ENCODE measurements at places on chromosomes 3 and 15.

- no peak for DNase-seq
Measured at GRCh38 chr3:24181256-24181655, 236.2 kb downstream of the NR1D2 start.

DNA sequence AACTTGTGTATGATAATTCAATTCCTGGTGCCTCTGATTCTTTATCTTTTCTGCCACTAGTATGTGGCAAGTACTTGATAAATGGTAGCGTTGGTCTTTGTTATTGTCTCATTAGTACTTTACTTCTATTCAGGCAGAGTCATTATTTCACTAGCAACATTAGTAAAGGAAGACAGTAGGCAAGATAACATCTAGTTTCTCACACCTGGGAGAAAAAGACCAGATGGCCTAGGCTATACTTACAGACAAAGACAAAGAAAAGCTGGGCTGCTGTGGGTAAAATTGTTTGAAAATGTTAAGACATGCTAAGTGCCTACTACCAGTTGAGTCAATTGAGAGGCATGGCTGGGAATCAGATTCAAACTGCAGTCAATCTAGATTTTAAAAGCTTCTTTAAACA, 198.7 kb upstream of the CMC1 start:
- no peak for DNase-seq

GRCh38 chr3:105456017-105456416, 89.3 kb downstream of the ALCAM start:
- no peak for DNase-seq

GRCh38 chr3:14472471-14473351, 67.4 kb downstream of the GRIP2 start:
- DNase-seq: no peak

DNA sequence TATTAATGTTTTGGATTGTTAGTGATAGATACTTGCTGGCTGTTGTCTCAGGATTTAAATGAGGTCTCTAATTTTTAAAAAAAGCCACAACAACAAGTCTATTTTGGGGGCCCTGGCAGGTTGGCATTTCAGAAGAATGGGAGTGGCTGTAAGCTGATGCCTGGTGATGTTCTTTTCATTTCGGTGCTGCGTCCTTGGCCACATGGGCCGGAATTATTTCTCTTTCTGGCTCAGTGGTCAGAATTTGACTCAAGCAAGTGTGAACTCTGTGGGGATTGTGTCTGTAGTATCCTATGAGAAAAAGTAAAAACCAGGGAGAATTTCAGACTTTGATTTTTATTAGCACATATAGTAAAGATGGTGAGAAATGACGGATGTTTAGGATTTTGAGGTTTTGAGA, 203.0 kb downstream of the AKAP13 start:
- peak; percentile 8 for DNase-seq

DNA sequence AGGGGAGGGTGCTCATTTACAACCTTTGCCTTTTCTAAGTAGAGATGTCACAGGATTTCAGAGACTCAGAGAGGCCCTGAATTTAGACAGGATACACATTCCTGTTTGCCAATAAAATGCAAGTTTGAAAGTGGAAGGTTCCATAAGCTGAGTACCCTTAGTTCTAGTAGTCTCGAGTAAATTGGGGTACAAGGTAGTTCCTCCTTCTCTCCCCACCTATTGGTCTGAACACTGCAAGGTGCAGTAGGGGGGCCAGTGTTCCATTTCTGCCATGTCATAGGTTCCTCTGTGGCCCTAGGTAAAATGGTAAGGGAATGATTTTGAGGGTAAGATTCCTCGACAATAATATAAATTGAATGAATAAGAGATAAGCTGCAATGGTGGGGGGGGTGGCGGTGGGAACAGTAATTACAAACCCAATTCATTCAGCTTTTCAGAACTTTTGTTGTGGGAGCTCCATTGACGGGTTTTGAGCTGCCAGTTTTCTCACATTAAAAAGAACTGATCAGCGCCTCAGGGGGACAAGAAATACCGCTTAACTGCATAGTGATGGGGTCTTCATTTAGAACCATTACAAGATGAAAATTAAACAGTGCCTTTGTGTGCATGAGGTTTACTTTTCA, 5.9 kb downstream of the SOX2 start:
- no peak for DNase-seq

DNA sequence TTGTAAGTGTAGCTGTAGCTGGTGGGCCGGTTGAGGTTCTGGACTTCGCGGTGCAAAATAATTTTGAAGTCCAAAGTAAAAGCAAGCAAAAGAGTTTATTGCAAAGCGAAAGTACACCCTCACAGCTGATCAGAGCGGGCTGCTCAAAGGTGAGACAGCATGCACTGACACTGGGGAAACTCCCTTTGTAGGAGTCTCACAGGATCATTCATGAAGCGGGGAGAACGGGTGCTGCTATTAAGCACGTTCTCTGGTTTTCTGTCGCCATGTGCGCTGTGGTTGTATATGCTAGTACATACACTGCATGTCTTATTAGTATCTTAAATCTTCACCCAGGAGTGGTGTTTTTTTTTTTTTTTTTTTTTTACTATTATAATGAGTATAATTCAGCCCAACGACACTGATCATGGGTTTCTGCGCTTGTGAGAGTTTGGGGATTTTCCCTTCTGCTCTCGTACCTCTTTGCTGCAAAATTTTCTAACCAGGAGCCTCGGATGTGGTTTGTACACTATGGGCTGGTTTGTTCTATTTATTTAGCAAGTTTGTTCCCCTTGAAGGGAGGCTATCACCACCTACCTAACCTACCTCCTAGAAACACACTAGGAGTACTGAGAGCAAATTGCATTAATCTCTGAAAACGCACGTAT, 1.4 kb upstream of the AP4E1 start:
- DNase-seq: peak; percentile 77

DNA sequence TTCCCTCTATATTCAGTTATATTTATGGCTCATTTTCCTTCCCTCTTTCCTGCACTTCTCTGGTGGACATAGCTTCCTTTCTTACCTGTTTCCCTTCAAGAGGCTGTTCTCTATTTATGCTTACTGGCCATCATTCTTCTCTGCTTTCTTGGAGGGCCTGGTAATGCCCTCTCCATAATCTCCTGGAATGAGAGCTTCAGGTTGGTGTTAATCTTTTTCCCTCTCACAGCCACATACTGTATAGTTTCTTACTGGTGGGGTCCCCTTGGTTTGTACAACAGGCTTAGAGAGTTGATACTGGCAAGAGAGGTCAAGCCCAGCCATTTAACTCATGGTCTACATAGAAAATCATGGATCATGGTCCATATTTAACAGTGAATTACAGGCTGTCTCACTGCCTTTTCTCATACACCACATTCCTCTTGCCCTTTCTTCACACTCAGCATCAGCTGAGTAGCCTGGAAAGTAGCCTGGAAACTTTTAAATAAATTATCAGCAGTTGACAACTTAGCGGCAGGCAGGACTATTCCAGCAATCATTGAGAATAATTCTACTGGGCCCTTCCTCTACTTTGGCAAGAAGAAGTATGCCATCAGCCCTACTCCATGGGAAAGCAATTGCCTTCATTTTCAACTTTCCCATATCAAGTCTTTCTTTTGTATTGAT, 38.0 kb upstream of the DPH6 start:
- DNase-seq: no peak

GRCh38 chr3:184658223-184658928, 53.5 kb downstream of the MAGEF1 start:
- no peak for DNase-seq

GRCh38 chr15:78573416-78573815, 8.1 kb downstream of the CHRNA5 start:
- DNase-seq: no peak

DNA sequence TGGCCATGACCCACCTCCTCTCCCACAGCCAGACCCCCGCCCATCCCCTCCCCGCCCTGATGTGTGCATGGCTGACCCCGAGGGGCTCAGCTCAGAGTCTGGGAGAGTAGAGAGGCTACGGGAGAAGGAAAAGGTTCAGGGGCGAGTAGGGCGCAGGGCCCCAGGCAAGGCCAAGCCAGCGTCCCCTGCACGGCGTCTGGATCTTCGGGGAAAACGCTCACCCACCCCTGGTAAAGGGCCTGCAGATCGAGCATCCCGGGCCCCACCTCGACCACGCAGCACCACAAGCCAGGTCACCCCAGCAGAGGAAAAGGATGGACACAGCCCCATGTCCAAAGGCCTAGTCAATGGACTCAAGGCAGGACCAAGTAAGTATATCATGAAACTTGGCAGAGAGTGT, 11.7 kb downstream of the MAP1A start:
- no peak for DNase-seq

DNA sequence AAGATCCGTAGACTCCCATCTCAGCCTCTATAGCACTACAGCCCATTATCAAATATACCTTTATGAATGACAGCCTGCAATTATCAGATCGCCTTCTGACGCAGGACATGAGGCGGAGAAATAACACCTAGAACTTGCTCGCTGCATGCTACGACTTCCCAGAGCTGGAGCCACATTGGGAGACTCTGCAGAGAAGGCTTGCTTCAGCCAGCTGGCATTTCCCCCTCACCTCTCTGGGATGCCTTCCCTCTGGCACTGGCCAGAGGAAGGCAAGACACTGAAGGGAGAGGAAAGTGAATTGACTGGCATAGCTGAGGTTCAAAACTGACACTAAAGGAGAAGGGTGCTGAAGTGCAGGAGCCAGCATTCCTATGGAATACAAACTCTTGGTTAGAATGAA, 131.7 kb downstream of the GABRB3 start:
- no peak for DNase-seq

- no peak for DNase-seq
Measured at GRCh38 chr3:173920386-173920785, 522.8 kb downstream of the NLGN1 start.

GRCh38 chr3:79040701-79041100, 727.1 kb downstream of the ROBO1 start:
- DNase-seq: no peak

DNA sequence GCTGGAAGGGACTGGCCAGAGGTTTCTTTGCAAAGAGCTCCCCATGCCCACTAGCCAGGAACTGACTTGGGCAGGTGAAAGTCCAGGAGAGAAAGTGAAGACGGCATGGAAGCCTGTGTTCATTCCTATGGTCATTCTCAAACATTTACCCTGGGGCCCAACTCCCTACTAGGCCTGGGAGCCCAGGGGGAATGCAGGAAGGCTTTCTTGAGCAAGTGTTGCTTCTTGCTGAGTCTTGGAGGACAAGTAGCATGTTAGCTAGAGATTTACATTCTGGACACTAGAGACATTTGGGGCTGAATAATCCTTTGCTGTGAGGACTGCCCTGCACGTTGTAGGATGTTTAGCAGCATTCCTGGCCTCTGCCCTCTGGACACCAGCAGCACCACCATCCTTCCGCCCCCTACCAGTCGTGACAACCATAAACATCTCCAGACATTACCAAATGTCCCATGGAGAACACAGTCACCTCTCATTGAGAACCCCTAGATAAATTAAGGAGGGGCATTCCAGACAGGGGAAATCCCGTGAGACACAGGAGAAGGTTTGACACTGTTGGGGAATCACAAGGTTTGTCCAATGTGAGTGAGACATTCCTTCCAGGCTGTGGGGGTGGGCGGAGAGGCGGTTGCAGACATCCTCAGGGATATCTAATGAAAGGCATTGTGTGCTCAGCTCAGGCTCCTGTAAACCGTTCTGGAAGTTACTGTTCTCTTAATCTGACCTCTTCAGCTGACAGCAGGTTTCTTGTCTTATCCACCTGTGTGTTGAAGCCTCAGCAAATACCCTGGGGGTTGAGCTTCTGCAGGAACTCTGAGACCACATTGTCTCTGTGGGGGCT, 236.2 kb downstream of the TLE3 start:
- no peak for DNase-seq

DNA sequence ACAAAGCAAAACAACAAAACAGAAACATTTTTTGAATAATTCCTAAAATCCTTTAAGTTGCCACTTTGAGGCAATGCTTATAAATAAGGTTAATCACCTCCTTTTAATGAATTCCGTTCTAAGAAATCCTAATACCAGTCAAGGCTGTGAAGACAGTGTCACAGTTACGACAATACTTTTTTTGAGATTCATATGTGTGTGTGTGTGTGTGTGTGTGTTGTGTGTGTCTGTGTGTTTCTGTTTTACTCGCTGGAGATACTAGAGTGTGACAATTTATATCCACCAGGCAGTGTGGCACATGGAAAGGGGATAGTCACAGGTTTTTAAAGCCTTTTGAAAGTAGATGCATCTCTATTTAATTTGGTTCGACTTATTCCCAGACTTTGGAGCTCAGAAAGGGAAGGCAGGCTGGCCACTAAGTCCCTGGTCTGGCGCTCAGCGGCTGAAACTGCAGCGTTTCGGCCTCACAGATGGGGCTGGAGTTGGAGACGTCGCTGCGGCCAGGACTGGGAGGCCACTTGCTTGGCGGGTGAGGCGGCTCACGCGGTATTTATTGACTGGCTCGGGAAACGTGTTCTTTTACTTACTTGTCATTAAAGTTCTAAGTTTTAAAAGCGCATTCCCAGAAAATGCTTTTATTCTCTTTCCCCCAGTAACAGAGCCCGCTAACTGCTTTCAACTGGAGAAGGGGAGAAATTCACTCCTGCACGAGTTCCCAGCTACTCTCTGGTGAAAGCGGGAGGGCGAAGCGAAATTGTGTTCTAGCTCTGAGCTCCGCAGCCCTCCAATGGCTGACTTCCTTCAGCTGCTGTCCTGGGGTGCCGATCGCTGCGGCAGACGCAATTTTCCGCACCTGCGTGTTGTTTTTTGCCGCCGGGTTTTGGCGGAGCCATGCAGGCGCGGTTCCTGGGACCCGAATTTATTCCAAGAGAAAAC, 13.7 kb downstream of the ZIC1 start:
- DNase-seq: no peak

DNA sequence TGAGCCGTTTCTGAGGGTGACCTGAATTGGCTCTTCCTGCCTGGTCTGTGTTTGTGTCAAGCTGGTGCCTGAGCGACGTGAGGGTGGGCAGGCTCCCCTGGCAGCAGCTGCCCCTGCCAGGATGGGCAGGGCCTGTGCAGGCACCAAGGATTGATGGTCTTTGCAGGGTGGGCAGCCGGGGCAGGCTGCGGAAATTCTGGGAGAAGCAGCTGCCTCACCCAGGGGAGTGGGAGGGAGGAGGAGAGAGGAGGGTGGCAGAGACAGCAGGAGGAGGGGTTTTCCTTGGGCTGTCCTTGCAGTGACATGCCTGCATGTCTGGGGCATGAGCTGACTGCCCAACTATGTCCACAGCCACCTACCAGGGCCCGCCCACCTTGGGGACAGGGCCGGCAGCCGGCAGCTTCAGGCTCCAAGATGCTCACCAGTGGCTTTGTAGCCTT, 27.9 kb upstream of the SLC6A6 start:
- DNase-seq: no peak

- no peak for DNase-seq
Measured at GRCh38 chr15:74608786-74609185, 6.8 kb upstream of the CLK3 start.

DNA sequence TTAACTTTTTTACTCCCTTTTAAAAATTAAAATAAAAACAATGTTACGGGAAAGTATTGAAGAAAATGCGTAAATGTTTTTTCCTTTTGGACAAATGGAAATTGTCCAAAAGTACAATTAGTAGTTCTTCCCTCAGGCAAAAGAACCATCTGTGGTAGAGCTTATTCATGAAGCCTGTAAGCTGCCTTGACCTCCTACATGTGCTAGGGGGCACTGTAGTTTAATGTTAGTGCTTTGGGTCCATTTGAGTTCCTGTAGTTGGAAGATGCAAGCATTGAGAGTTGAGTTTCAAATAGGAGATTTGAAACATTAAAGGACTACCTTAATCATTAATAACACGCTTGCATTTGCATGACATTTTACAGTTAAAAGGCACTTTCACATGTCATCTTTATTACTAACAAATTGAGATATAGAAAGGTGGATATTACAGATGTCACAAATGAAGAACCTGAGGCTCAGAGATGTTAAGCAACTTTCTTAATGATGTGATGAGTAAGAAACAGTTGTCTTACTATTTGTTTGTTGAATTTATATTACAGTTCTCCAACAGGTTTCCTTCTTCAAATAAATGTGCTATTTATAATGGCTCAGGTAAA, 1.8 kb upstream of the ZNF385D start:
- peak; percentile 56 for DNase-seq

- DNase-seq: no peak
Measured at GRCh38 chr15:73930371-73930770, 4.1 kb downstream of the LOXL1 start.

Measured in NAMALWA (cell line).